ENCODE measurements at places on chromosomes 7 and 10. TPM values are rescaled to one million over a fixed set of nuclear protein-coding genes. Genes with fewer than 3 reads are reported as not detected.

HMX3 gene
- total RNA-seq: not detected

GRCh38 chr10:34648919-34649318, 166.2 kb downstream of the PARD3 start:
- DNase-seq: no peak

CALML5 gene
- total RNA-seq: not detected

DNA sequence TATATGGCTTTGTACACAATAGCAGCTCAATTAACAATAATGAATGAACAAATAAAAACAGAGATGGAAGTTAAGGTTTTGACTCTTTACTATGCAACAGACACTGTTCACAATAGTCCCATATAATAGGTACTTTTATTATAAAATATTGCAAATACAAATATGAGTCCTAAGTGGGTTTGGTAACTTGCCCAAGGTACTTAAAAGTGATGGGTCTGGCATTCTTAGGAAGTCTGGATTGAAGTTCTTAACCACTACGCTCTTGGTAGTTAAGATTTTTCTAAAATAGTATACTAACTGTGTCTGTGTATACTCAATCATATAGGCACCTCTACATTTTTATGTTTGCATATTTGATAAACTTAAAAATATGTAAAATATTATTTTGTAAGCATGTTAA, 55.5 kb downstream of the HGF start:
- DNase-seq: no peak

GRCh38 chr10:125679436-125679835, 3.5 kb downstream of the TEX36 start:
- no peak for DNase-seq

- no peak for DNase-seq
Observed at GRCh38 chr10:71844695-71845094, 6.4 kb downstream of the PSAP start.

APBB1IP gene
- total RNA-seq: 71.7 TPM

GRCh38 chr7:1021931-1022330, 22.4 kb upstream of the GPR146 start:
- no peak for DNase-seq

PCLO gene
- total RNA-seq: not detected
